Thyroid gland (tissue), 4 donors: ENCODE measurements at places on chromosomes 2 and 18. TPM values are rescaled to one million over a fixed set of nuclear protein-coding genes. Genes with fewer than 3 reads are reported as not detected.

GRCh38 chr2:235034265-235035118, 82.7 kb downstream of the SH3BP4 start:
- no peak for DNase-seq

Gene WNT10A
- not detected for total RNA-seq

Gene PRSS56
- total RNA-seq: not detected

Gene DCAF17
- total RNA-seq: 49.4 TPM
